ENCODE measurements at places on chromosomes 4 and X.

- no peak for DNase-seq
Observed at GRCh38 chr4:188732131-188732530, 592.9 kb downstream of the TRIML1 start.

DNA sequence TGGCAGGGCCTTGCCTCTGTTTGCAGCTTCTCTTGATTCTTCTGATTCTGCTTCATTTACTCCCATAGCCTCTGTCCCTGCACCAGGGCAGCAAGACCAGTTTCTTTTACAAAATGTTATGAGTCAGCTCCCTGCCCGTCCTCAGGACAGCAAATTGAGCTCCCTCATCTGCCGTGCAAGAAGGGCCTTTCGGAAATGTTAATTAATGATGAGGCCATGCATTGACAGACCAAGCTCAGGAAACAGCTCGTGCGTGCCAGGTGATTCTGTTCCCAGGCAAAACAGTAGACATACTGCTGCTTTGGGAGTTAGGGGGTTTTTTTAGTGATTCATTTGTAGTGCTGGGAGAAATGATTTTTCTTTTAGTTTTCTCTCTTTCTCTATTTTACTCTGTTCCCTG is 231.7 kb downstream of the FBXW7 start:
- DNase-seq: no peak

- no peak for DNase-seq
Observed at GRCh38 chr4:113050371-113050755, 910 bp downstream of the ANK2 start.

DNA sequence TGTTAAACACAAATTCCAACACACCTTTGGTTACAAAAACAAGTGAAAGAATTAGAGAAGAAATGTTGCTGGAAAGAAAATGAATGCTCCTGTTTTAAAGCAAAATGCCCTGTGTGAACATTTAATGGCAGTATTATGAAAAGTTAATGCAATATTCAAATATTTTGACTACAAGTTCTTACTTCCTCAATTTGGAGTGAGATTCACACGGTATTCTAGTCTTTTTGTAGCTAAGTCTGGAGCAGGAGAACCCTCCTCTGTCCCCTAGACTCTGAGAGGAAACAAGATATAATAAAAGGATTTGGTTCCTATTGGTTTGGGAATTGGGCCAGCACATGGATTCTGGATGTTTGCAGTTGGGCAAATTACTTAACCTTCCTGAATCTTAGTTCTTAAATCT is 12.7 kb downstream of the MAD2L1 start:
- no peak for DNase-seq

- no peak for DNase-seq
Observed at GRCh38 chr4:47155919-47156318, 124.6 kb downstream of the GABRB1 start.

- DNase-seq: no peak
Observed at GRCh38 chrX:148872161-148872535, 371.7 kb downstream of the AFF2 start.

- no peak for DNase-seq
Observed at GRCh38 chr4:26263165-26263564, 57.6 kb upstream of the RBPJ start.

- DNase-seq: no peak
Observed at GRCh38 chrX:107507093-107507743, 57.8 kb downstream of the FRMPD3 start.

DNA sequence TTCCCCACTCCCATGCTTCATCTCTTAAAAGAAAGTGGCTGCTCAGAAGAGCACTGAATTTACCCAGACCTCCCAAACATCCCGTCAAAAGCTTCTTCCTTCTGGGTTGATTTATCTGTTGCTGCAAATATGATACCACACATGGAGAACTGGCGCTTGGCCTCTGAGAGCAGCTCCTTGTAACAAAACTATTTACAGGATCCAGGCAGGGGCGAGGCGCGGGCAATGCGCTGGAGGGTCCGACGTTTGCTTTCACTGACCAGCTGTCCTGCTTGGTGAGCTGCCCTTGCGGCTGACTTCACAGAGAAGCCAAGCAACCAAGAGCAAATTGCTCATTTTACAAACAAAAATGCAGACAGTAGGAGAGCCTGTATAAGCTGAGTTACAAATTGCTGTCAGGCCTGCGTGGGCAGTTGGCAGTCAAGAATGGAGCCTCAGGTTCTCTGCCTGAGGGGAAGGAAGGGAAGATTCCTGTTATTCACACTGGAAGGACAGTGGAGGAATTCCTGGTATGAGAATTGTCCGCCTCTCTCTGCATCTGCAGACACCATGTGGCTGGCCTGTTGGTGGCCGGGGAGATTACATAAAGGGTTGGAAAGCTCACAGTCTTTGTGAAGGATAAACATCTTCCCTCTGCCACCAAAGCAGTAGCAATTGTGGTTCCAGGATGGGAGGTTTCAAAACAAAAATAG is 192.2 kb upstream of the LEF1 start:
- DNase-seq: peak; percentile 58

DNA sequence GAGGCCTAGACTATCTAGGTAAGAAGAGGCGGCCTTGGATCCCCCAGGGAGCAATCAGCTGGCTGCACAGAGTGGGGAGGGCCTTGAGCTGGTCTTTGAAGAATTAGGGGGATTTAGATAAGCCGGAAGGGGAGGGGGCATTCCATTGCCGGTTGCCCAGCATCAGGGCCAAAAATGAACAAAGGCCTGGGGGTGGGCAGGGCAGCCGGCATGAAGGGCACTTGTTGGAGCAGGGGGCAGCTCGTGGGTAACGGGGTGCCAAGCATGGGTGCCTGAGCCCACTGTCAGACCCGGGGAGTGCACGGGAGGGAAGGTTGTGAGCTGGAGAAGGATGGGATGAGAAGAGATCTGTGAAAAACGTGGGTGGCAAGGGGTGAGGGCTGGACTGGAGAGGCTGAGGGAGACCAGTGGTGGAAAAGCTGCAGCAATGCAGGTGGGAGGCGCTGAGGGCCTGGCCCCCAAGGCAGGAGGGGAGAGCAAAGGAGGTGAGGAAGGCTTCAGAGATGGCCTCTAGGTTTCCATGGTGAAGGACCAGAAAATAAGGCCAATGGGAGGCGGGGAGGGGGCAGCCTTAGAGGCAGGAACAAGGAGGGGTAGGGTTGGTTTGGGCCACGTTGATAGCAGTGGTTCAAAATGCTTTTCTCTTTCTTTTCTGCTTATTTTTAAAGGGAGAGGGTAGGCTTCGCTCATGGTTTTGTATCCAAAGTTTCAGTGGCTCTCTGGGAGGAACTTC is 8.6 kb downstream of the KLF3 start:
- no peak for DNase-seq

- DNase-seq: no peak
Observed at GRCh38 chr4:8009097-8009496, 69.4 kb upstream of the AFAP1 start.

DNA sequence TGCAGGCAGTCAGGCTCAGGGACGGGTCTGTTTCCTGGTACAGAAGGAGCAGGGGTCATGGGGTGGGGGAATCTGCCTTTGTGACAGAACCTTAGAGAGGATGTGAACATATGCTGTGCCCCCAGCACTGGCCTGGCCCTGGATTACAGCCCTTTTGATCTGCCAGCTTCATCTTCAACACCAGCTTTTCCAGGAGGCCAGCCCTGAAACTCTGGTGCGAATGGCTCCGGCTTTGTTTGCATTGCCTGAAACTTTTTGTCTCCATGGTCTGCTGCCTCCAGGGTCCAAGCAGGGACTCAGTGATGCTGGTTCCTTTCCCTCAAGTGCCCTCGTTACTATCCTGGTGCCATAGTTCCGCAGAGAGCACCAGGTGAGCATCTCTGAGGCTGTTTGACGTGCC is 2.1 kb downstream of the CNGA2 start:
- no peak for DNase-seq

DNA sequence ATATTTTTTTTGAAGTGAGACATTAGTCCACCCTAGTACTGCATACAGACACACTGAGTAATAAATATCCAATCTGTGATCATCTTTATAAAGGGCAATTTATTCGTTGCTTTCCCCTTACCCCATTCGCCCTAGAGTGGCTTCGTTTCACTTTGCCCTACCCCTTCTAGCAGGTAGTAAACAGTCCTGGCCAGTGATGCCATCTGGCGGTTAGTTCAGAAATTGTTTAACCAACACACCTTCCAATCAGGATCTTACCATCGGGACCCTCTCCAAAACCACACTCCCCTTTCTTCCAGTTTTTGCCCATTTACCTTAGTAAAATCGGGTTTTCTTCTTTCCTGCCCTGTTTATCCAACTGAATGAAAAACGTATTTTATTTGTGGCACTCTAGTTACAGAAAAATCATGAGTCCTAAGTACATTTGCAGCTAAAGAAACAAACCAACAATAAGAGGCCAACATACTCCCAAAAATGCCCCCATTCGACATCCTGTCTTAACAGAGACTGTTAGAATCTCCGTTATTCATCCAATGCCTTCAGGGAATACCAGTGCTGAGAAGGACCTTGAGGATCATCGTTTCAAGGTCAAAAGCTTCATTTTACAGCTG is 2.2 kb downstream of the PPA2 start:
- DNase-seq: peak; percentile 81

- no peak for DNase-seq
Observed at GRCh38 chr4:38563707-38564495, 100.1 kb upstream of the KLF3 start.

- DNase-seq: no peak
Observed at GRCh38 chr4:159689526-159689925, 586.6 kb downstream of the RAPGEF2 start.

DNA sequence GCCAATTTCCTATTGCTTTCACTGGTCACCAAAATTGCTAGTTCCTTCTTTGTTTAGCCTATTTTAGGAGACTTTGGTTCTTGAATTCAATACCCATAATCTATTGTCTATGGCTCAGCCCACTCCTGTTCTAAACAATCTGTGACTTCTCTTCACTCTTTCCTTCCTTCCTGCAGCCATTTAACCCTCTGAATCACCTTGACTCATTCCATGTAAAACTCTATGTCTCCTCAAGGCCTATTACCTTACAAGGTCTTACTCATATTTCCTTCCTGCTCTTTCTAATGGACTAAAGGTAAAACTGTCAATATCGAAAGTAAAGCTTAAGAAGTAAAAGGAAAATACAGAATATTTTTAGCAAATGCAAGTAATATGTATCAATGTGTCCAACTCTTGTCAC is 301.6 kb downstream of the ARHGAP24 start:
- no peak for DNase-seq

- no peak for DNase-seq
Observed at GRCh38 chrX:19740744-19741143, 146.7 kb downstream of the SH3KBP1 start.

DNA sequence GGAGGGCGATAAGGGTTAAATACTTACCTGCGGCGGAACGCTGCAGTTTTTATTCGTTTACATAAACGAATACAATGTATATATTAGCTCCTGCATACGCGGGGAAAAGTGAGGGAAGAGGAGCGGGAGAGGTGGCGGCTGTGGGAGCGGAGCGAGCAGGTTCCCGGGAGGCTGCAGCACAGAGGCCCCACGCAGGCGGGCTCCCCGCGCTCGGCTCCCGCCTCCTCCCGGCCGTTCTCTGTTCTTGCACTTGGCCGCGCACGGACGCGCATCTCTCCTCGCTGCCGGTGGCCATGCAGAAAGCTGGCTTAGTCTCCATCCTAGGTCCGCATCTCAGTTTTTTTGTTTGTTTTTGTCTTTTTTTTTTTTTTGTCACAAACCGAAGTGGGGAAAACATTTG is 340.4 kb upstream of the FAT1 start:
- peak; percentile 9 for DNase-seq

DNA sequence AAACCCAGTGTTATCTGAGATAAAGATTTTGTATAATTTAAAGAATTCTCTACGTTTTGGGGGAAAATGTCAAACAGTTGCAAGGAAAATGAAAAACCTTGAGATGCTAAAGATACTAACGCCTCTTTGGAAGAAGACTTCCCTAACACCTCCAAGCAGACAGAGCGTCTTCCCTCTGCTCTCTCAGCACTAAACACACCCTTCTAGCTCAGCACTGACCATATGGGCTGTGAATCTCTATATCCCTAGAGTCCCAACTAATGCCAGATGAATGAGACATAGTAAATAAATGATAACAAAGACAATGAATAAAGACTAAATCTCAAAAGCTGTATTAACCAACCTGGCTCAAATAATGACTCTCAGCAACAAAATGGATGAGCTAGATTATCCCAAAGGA is 13.3 kb downstream of the FUNDC1 start:
- DNase-seq: no peak

DNA sequence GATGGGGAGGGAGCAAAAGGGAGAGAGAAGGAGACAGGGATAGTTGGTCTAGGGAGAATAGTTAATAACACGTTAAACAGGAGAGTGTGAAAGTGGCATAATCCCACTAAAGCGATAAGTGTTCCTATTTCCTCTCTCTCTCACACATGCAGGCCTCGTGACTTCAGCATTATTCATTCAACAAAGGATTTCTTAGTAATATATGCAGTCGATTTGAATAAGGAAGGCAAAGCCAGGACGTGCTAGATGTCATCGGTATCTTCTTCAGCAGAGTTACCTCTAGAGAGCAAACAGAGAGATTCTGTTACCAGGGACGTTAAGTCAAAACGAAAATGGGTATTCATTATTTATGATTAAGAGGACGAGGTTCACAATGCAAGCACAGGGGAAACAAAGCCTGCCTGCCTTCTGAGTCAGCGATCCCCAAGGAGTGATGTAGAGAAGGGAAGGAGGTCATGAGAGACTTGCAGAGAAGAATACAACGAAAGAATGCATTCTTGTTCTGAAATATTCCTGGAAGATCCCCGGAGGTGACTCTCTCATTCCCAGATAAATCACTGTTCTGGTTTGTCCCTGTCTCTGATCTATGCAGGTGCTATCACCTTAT is 1048.4 kb downstream of the NLGN4X start:
- no peak for DNase-seq

DNA sequence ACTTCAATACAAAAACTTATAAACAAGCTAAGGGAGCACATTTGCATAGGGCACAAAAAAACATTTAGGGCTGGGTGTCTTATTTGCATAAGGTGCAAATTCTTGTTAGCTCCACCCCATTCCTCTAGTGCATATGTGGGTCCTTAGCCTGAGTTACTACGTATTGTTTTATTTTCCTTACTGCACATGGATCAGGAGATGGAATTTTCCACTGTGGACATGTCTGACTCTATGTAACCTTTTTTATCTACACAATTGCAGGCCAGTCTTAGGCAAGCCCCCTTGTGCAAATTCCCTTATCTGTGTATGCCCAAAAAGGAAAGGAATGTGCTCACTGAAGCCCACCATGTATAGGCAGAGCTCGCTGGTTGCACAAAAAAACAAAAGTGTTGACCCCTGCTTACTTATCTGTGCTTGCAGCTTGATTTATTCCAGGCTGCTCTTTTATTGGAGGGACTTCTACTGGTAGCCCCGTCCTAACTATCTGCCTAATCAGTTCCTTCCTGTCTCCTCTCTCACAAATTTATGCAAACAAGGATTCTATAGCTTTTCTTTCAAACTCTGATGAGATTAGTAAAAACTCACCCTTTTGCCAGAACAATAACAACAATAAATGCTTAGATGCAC is 359.0 kb upstream of the MAGEB16 start:
- DNase-seq: no peak

- no peak for DNase-seq
Observed at GRCh38 chr4:37615059-37615719, 71.0 kb downstream of the RELL1 start.

Measured in fibroblast of villous mesenchyme (primary cell).